NCI-H226 (cell line): ENCODE measurements at places on chromosomes 3 and 15.

- DNase-seq, result no peak
These were observed 1.5 kb upstream of the RBM15B start for GRCh38 chr3:51389423-51390183.

DNA sequence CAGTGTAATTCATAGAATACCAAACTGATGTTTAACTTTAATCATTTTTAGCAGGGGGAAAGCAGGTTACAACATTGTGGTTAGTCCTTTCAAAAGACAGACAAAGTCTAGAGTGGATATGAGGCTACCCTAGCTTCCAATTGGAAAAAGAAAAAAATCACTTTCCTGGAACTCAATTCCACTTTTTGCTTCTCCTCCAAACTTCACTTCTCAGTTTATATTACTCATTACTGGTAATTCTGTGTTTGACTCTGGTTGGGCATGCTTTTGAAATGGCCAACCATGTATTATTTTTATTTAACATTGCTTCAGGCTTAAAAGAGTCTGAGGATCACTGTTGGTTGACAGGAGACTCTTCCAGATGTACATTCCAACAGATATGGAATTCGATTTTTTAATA lies 84.8 kb downstream of the RAP2B start:
- no peak for DNase-seq

DNA sequence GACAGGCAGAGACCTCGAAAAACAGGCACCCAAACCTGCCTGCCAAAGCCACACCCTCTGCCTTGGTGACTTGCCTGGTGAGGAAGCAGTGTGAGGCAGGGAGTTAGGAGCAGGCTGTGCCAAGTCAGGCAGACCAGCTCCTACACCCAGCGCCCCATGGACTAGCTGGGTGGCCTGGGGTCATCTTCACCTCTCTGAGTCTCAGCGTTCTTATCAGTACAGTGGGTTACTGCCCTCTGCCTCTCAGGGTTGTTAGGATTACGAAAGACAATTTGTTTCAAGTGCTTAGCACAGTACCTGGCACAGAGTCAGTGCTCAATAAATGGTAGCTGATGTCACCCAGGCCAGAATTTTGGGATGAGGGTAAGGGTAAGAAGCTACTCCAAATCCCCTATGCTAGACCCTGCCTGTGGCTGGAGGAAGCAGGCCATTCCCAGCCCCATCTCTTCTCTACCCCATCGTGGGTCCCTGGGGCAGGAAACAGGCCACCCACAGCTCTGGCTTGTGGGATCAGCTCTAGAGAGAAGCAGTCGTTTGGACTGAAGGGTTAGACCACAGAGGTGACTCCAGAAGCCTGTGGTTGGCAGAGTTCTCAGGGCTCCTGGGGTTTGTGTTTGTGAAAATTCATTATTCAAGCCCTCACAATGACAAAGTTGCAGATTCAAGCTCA lies 10.1 kb downstream of the SLC51B start:
- DNase-seq, result peak; percentile 50

DNA sequence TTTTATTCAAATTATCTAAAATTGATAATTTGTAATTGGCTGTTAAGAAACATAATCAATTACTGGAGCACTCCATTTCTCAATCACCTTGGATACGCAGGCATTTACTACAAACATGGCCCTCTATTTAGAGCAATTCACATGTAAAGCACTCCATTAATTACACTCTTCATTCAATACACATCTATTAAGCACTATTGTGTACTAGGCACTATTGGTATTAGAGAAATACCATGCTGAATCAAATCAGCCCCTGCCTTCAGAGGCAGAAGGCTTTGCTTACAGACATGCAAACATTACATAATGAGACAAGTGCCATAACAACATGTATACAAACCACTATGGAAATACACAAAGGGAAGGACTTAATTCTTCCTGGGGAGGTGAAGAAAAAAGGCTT lies 69.1 kb downstream of the PEAK1 start:
- DNase-seq, result no peak

DNA sequence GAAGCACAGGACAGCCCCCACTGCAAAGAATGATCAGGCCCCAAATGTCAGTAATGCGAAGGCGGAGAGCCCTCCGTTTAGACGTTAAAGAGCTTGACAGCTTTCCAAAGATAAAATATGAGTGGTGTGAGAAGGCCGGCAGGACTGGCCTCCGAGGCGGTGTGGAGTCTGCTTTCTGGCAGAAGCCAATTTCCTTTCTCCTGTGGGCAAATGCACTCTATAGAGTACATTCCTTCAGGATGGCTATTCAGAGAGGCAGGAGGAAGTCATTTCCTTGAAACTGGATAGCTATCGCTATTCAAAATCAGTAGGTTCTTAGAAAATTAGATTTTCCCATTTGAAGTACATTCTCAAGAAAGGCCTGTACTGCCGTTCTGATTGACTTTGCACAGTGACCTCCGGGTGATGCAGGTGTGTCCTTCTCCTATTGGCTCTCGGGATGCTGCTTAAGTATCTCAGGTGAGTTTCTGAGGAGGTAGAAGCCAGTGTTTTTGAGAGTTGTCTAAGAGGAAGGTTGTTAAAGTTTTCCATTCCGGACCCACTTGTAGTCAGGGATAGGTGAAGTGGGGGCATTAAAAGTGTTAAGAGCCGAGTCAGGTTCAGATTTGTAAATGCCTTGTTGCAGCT lies 72.8 kb upstream of the MYZAP start:
- DNase-seq, result no peak

DNA sequence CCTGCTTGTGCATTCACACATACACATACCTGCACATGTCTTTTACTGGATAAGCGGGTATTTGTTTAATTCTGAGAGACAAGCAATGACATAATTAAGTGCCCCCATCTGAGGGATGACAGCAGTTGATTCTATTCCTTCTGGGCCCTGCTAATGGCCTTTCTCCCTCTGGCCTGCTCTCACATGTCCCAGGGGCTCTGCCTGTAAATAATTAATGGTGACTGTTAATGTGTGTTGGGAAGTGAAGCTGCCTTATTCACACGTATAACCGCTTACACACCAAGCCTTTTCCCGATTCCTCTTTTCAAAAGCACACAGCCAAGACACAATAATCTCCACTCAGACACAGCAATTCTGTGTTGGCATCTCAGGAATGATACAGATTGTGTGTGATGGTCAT lies 47.8 kb downstream of the LRRK1 start:
- no peak for DNase-seq

DNA sequence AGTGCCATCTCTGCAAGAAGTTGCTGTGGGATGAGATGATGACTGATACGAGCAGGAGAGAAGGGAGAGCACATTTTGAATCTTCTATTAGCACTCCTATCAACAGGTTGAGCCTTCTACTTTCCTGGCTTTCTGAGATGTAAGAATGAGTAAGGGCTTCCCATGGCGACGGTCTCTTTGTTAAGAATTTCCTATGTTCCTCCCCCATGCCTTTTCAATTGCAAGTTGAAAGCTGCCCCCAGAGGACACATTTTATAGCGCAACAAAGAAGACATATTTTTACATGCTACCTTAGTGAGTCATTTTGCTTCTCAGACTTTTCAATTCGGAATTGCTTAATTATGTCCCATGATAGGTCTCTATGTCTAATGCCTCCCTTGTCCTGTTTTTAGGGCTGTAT lies 71.3 kb upstream of the LRTM1 start:
- peak; percentile 86 for DNase-seq

DNA sequence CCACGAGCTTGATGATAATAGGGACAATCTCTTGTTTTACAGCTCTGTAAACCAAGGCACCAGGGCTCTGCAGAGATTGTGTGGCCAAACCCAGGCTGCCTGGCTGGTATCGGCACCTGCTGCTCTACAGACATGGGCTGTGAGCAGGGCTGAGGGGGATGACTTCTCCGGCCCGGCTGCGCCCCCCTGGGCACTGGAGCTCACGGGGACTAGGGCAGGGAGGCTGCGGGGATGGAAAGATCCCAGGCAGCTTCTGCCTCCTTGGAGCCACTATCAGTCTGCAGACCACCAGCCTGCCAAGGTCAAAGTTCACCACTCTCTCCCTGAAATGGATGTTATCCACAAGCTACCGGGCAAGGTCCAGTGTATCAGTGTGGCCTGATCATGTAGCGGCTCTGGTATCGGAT lies 22.0 kb upstream of the PIGZ start:
- DNase-seq, result no peak

- peak; percentile 72 for DNase-seq
These were observed 51.0 kb downstream of the ARNT2 start for GRCh38 chr15:80455051-80455648.

- no peak for DNase-seq
These were observed 15.5 kb downstream of the STIMATE start for GRCh38 chr3:52881871-52882270.

DNA sequence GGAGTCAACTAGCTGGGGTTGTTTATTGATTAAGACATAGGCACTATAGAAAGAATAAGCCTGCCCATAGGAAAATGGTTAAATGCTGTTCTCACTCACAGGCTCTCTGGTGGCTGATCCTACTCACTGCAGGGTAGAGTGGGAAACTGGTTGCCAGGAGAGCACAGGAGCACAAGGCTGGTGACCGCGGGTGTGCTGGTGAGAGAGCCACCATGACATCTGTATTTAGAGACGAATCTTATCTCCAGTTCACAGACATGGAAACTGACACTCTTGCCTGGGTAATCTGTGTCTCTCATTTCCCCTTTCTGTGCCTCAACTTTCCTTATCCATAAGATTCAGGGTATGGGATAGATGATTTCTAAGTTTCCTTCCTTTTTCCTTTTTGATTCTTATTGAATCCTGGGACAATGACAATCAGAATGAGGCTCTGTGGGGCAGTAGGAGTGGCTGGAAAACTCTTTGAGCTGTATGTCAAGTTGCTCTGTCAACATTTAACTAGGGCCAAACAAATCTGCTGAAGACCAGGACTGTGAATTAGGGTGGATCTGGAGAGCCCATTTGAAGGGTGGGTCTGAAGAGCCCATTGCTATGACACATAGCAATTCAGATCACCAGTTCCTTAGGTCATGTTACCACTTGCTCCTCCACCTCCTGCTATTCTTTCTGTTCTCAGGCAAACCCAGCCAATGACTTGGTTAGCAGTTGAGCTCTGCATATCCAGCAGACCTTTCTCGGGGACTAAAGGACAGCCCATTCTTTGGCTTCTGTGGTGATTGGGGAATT lies 286.1 kb upstream of the TBL1XR1 start:
- DNase-seq, result no peak

GRCh38 chr3:43793648-43794372 lies 103.1 kb downstream of the ABHD5 start:
- no peak for DNase-seq

DNA sequence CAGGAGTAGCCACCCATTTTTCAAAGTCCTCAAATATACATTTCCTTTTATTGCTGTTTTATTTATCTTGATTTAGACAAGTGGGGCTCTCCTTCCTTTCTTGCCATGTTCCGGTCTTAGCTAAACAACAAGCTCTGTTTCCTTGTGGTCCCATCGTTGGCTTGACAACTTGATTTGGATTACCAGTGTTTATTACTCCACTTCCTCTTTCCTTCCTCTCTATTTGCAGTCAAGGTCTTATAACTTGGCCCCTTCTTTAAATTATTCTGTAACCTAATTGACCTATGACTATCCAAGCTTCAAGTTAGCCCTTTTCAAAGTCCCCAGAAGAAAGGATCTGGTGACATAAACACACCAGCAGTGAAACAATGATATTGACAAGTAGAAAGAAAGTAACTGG lies 130.6 kb upstream of the STT3B start:
- no peak for DNase-seq

DNA sequence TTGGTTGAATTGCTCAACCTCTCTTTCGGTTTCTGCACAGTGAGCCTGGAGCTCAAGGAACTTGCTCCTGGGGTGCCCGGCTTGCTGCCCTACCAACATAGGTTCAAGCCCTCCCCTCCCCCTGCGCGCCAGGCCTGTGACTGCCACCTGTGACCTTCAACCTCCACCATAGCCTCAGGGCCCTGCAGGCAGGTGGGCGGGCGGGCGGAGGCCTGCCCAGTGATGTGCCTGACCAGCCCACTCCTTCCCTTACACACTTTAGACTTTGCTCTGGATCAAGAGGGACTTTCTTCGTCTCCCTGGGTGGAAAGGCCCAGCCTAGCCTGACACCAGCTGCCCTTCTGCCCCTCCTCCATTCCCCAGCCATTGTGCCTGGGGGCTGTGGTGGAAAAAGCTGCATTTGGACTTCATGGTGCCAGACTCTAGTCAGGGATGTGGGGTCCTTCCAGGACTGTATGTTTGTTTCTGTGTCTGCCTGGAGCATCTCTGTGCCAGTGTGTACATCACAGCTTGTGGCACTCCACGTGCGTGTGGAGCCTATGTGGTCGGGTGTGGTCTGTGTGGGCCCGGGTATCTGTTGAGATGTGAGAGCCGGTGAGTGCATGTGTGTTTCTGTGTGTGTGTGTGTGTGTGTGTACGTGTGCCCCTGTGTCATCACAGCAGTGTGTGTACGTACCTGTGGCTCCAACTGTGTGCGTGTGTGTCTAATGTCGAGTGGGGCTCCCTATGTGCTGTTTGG lies 9.5 kb downstream of the PRKCD start:
- DNase-seq, result no peak

- no peak for DNase-seq
These were observed 761.0 kb downstream of the ROBO2 start for GRCh38 chr3:77800893-77801292.

DNA sequence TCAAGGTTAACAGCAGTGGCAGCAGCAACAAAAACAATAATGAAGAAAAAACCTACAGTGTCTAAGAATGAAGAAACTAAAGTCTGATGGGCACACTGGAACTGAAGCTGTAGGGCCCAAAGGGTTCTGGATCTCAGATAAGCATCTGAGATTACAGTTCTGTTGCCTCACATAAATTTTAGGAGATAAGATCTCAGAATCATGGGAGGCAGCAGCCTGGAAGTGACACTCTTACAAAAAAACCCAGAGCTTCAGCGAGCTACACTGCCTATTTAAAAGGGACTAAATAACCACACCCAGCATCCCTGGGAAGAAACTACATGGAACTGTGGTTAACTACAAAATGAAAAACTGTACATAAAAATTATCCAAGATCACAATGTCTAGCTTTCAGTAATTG lies 61.2 kb downstream of the PLD1 start:
- DNase-seq, result no peak

- no peak for DNase-seq
These were observed 19.3 kb downstream of the MINAR1 start for GRCh38 chr15:79451361-79451999.

GRCh38 chr3:36647423-36647853 lies 116.9 kb downstream of the DCLK3 start:
- no peak for DNase-seq

DNA sequence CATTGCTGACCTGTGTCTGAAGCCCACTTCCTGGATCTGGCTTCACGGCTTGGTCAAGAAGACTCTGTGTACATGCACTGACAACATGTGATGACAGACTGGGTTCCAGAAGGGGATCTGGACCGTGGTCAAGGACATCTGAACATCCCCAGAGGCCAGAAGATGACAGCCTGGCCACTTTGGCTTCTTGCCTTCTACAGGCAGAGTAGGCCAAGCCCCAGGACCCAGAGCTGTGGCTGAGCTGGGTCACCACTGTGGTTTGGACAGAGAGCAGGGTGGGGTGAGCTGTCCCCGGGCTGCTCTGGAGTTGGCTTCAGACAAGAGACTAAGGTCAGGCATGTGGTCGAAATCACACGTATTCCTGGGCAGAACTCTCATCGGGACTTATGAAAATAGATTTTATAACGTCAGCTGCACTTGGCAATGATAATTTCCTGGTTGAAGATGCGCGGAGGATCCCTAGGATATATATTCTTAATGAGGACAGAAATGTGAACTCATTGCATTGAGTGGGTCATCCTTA lies 114.1 kb upstream of the FRMD4B start:
- no peak for DNase-seq

GRCh38 chr3:161070252-161070930 lies 34.8 kb downstream of the B3GALNT1 start:
- no peak for DNase-seq

- no peak for DNase-seq
These were observed 10.7 kb downstream of the TBC1D23 start for GRCh38 chr3:100271522-100271921.

- DNase-seq, result no peak
These were observed 156.7 kb downstream of the CACNA1D start for GRCh38 chr3:53650928-53651661.
